ENCODE measurements at places on chromosomes 12 and 14.
A peak's percentile ranks its signal among the peaks of the same experiment; 100 is the strongest.

- no peak for DNase-seq
These were observed 423.7 kb downstream of the LRIG3 start for GRCh38 chr12:58496411-58497190.

DNA sequence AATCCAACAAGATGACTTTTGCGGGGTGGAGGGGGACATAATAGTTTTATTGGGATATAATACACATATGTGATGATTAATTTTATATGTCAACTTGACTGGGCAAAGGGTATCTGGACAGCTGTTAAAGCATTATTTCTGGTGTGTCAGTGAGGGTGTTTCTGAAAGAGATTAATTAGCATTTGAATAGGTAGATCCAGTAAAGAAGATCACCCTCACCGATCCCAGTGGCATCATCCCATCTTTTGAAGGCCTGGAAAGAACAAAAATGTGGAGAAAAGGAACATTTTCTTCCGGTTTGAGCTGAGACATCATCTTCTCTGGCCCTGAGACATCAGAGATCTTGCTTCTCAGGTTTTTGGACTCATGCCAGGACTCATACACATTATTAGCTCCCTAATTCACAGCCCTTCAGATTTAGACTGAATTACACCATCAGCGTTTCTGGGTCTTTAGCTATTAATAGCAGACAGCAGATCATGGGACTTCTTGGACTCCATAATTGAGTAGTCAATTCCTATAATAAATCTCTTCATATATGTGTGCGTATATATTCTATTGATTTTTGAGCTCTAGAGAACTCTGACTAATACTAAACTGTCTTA, 283.6 kb downstream of the PCNX1 start:
- peak; percentile 65 for DNase-seq

GRCh38 chr12:102565555-102565954, 85.2 kb upstream of the IGF1 start:
- no peak for DNase-seq

DNA sequence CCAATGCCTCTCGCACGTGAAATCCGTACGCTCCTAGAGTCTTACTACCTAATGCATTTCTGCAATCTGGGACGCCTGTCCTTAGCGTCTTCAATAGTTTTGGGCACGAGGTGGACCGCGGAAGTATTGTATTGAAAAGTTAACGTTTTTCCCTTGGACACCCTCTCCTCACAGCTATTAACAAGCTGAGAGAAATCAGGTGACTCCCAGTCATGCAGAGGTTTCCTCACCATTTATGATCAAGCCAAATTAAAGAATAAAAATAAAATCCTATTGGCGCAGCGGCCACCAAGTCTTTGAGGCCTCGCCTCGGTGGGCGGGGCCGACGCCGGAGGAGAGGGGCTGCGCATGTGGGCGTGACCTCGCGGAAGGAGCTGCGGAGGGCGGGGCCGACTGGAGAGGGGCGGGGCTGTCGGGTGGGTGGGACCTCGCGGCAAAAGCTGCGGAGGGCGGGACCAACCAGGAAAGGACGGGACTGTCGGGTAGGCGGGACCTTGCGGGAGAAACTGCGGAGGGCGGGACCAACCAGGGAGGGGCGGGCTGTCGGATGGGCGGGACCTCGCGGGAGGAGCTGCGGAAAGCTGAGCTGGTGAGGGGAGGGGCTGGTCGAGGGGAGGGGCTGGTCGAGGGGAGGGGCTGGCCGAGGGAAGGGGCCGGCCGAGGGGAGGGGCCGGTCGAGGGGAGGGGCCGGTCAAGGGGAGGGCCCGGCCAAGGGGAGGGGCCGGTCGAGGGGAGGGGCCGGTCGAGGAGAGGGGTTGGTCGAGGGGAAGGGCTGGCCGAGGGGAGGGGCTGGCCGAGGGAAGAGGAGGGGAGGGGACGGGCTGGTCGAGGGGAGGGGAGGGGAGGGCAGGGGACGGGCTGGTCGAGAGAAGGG, 1.1 kb upstream of the PPP2R5C start:
- peak; percentile 92 for DNase-seq

- DNase-seq: no peak
These were observed 104.8 kb downstream of the KIF26A start for GRCh38 chr14:104243200-104243599.

DNA sequence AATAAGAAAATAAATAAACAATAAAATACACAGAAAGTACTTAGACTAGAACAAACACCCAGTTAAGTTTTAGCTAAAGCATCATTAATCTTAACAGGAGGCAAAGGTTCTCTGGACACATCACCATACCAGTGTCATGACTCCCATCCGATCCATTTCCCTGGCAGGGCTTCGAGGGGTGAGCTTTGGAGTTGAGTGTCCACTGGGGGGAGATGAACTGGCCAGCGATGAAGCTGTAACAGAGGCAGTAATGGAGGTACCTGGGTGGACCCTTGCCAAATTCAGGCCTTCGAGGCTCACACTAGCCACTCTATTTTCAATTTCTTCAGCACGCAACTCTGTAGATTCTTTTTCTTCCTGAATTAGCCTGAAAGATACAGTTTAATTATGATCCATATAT, 269.5 kb downstream of the ACSS3 start:
- no peak for DNase-seq

DNA sequence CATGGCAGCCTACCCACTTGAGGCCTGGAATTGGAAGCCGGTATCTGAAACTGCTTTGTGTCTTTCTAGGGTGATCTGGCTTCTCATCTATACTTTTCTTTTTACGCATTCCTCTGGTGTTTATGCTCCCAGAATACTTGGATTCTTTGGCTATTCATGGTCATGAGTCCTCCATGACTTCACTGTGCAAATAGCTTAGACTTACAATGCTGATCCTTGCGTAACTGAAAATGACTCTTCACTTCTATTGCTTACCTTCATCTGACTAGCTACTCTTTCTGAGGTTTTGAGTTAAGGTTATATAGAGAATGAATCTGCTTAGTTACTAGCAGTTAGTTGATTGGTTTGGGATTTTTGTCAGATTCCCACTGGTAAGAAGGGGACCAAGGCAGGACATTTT, 121.7 kb upstream of the NOVA1 start:
- no peak for DNase-seq

- no peak for DNase-seq
These were observed 100.5 kb downstream of the ZNF664 start for GRCh38 chr12:124073356-124074035.
